Mesenteric fat pad (tissue), 1 donor: ENCODE measurements at places on chromosomes 16 and 17.

GRCh38 chr17:2695961-2696760, 15.4 kb downstream of the CLUH start:
- DNase-seq, result peak; percentile 88

GRCh38 chr17:28548417-28549130, 3.9 kb downstream of the UNC119 start:
- DNase-seq, result no peak

GRCh38 chr17:50967795-50968194, 101.6 kb upstream of the TOB1 start:
- no peak for DNase-seq

- peak; percentile 64 for DNase-seq
These were observed 111.0 kb upstream of the CHMP6 start for GRCh38 chr17:80880648-80880985.

DNA sequence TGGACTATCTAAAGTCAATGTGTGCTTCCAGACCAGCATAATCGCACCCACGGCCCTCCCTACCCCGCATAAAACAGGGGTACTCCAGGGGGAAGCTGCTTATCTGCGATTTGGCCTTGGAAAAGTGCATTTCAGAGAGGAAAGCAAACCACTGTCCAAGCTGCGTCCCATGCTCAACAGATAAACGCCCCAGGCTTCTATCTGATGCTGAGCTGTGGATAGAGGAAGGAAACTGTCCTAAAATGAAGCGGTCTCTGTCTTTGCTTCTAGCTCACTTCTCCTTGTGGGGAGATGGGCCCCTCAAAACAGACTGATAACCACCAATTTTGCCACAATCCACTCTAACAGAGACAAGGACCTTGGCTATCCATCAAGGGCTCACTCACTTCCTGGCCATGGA, 160.5 kb upstream of the TNRC6C start:
- no peak for DNase-seq

- DNase-seq, result no peak
These were observed 40.4 kb downstream of the NXPH3 start for GRCh38 chr17:49616086-49616485.

- DNase-seq, result no peak
These were observed 2.9 kb upstream of the AOC3 start for GRCh38 chr17:42848093-42848492.

DNA sequence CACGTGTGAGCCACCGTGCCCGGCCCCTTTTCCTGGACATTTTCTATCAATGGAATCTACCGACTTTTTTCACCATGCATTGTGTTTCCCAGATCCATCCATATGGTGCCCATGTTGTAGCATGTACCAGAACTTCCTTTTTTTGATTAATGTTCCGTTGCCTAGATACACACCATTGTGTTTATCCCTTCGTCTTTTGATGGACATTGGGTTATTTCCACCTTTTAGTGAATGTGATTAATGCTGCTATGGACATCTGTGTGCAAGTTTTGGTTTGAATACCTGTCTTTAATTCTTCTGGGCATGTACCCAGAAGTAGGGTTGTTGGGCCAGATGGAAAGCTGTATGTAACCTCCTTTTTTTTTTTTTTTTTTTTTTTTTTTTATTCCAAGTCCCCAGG, 79.8 kb downstream of the NT5M start:
- DNase-seq, result no peak

DNA sequence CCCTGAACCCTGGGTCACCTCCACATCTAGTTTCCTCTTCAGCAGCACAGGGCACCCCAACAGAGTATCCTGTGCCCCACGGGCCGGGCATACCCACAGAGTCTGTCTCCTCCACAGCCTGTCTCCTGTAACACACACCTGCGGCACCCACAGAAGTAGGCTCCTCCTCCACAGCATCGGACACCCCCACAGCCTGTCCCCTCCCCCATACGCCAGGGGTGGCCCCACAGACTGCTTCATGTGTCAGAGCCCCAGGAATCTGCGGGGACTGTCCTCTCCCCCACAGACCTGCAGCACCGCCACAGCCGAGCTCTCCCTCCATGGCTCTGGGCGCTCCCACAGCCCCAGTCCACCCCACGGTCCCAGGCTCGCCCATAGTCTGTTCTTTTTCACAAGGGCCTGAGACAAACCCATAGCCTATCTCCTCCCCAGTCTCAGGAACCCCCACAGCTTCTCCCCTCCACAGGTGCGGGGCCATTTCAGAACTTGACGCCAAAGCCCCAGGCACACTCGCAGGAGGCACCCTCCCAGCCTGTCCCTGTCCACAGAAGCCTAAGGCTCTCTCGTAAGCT, 1.4 kb downstream of the KIAA0753 start:
- no peak for DNase-seq

- no peak for DNase-seq
These were observed 33.4 kb downstream of the CMIP start for GRCh38 chr16:81477697-81478693.

DNA sequence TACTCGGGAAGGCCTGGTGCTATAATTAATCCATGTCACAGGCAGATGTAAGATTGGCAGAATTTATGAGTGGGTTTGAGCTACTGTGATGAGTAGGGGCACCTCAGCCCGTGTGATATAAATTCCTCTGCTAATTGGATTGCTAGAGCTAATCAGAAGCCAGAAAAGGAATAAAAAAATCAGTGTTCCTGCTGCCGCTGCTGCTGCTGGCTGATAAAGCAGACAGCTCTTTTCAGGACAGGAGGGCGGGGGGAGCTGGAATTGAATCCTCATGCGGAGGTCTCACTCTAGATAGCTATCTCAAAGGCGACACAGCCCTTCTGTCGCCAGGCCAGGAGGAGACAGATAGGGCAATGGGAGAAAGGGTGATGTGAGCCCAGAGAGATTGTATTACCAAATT, 182.7 kb upstream of the ZFHX3 start:
- DNase-seq, result no peak

- peak; percentile 81 for DNase-seq
These were observed 12.2 kb downstream of the CCR7 start for GRCh38 chr17:40552806-40553693.

- no peak for DNase-seq
These were observed 327.6 kb downstream of the CA10 start for GRCh38 chr17:51830886-51831285.

GRCh38 chr17:45172541-45173286, 11.0 kb downstream of the HEXIM2 start:
- DNase-seq, result no peak

DNA sequence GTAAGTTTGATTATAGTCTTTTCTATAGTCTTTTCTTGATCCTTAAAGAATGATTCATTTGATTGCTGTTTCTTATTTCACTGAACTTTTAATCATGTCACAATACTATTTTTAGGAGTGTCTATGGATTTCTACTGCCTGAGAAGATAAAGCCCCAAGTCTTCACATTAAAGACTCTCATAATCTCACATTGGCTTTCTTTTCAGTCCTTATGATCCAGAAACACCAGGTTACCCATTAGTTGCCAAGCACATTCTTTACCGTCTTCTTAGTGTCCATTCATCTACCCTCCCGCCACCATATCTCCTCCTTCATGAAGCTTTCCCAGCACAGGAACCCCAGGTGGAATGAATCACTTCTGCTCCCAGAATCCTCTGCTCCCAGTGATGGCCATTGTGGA, 49.5 kb upstream of the MYOCD start:
- DNase-seq, result no peak

DNA sequence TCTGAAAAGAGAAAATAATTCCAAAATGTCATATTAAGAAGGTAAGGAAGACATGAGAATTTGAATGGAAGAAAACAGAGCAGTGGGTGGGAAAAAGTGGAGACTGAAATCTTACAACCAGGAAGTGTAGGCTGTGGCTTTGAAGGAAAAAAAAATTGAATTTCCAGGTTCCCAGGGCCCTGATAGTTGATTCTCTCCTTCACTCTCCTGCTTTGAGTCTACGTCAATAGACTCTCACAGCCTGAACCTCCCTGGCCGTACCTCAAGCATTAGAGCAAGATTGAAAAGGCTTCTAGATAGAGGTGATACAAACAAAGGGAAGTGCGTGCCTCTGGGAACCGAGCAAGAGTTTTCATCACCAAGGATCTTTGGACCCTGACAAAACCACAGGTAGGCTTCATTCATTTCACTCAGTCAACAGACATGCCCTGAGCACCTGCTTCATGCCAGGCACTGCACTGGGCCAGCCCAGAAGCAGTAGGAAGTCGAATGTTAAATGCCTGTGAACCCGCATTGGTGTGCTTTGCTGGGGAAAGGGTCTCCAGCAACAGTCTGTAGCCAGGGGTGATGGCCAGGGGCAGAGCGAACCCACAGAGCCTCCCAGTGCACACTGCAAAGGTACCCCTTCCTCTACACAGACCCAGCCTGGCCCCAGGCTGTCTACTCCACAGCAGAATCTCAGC, 163.9 kb downstream of the SLC39A11 start:
- DNase-seq, result no peak

DNA sequence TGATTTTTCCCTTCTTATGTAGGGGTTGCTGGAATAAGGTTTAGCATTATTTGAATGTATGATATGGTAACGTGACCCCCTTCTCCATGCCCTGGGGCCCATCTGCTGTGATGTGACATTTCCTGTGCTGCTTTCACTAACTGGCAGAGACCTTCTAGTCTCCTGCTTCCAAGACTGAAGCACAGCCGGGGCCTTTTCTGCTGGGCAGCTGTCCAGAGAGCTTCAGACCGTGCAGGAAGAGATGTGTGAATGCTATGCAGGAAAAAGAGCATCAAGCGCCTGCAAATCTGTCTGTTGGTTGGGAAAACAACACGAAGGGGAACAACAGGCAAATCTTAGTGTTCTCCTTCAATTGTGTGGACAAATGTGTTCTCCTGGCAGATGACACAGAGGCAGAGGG, 128.5 kb downstream of the SPACA3 start:
- no peak for DNase-seq

DNA sequence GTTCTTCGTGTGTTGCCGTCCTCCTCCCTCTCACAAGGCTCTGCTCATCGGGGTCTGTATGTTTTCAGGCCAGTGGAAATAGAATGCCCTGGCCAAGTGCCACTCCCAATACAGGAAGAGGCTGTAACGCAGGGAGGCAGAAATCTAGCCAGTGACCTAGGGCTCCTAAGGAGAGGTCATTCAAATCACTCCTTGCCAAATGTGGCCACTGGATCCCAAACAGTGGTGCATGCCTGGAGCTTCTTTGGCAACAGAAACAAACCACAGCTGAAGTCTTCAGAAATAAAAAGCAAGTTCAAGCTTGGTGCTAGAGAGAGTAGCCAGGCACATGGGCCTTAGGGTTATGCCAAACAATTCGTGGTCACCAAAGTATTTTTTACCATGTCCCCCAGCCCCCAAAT, 66.1 kb downstream of the SMG6 start:
- DNase-seq, result no peak

DNA sequence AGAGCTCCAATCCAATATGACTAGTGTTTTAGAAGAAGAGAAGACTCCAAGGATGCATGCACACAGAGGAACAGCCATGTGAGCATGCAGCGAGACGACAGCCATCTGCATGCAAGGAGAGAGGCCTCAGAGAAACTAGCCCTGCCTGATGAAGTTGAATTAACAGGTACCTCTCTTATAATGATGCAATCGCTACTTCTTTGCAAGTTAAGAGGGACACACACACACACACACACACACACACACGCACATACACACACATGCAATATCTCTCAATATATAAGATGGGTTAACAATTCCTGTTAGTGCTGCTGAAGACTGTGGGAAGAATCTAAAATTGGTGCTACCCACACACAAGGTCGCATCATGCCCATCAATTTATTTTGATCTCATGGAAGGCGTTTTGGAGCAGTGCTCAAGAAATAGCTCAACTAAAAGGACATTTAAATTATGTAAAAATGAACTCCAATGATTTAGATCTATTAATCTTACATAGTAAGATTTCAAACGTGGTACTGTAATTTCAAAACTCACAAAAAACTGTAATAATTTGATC, 7.0 kb upstream of the GINS3 start:
- DNase-seq, result no peak

- DNase-seq, result peak; percentile 94
These were observed 8.0 kb downstream of the ALOX12B start for GRCh38 chr17:8079291-8080207.
